CD4-positive, alpha-beta T cell treated with Interleukin-6 at 100 ng/mL for 8 hours (primary cell): ENCODE measurements at places on chromosomes 3 and 15.
A peak's percentile ranks its signal among the peaks of the same experiment; 100 is the strongest.

GRCh38 chr15:49174902-49175301 lies 4.9 kb downstream of the GALK2 start:
- DNase-seq: no peak

DNA sequence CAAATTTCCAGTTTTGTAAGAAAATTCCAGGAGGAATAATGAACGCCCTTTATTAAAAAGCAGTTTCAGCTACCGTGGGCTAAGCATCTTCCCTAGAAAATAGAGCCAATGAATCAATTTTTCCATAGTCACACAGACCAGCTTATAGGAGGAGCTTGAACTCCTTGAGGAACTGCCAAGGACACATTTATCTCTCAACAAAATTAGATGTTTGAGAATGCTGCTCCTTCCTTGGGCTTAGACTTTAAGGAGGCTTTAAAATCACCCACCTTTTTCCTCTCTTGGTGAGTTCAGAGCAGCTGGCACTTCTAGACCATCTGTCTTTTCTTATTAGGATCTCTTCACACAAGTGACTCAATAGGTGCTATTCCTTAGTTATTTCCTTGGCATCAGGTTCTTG lies 588.0 kb downstream of the SQOR start:
- no peak for DNase-seq

GRCh38 chr15:77346245-77347036 lies 73.5 kb downstream of the PEAK1 start:
- no peak for DNase-seq

DNA sequence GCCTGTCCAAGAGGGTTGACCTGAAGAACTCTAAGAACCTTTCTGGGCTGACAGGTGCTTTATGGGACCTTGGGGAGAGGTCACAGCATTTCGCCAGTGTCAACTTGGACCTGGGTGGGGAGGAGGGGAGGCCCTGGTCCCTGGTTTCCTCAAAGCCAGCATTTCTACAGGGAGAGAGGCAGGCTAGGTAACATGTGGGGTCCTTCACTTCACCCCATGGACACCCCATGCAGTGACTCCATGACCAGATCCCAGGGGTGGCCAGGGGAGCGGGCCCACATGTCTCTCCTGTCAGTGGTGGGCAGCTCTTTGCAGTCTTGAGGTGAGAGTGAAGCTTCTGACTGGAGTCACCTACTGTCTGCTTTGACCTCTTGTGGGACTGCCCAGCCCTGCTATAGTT lies 35.8 kb downstream of the GOLGA6L10 start:
- DNase-seq: no peak

- DNase-seq: peak; percentile 24
Observed at GRCh38 chr15:90564051-90564450, 34.3 kb downstream of the CRTC3 start.

GRCh38 chr3:21392526-21392925 lies 358.5 kb downstream of the ZNF385D start:
- DNase-seq: no peak

- no peak for DNase-seq
Observed at GRCh38 chr3:118963711-118964110, 70.9 kb downstream of the IGSF11 start.

DNA sequence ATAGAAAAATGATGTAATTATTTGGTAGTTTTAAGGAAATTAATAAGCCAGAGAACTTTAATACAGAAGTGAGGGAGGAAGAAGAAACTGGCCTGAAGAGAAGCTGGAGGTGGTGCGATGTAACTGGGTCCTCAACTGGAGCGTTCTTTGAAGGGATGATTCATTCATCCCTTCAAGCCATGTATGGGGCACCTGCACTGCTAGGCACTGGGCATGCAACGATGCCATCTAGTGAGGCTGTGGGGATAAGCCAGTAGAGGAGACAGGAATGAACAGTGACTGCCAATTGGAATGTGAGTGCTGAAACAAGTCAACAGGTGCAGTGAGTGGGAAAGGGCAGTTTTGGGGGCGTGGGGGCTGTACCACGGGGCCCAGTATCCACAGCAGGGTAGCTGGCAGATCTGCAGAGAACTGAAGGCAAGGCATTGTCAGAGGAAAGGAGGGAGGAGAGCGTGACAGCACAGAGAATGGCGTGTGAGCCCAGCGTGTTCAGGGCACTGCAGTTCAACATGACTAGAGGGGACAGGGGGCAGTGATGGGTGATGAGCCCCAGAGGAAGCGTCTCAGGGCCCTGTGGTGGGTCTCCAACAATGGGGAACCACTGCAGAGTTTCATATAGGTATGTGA lies 3.8 kb upstream of the KIF23 start:
- no peak for DNase-seq

DNA sequence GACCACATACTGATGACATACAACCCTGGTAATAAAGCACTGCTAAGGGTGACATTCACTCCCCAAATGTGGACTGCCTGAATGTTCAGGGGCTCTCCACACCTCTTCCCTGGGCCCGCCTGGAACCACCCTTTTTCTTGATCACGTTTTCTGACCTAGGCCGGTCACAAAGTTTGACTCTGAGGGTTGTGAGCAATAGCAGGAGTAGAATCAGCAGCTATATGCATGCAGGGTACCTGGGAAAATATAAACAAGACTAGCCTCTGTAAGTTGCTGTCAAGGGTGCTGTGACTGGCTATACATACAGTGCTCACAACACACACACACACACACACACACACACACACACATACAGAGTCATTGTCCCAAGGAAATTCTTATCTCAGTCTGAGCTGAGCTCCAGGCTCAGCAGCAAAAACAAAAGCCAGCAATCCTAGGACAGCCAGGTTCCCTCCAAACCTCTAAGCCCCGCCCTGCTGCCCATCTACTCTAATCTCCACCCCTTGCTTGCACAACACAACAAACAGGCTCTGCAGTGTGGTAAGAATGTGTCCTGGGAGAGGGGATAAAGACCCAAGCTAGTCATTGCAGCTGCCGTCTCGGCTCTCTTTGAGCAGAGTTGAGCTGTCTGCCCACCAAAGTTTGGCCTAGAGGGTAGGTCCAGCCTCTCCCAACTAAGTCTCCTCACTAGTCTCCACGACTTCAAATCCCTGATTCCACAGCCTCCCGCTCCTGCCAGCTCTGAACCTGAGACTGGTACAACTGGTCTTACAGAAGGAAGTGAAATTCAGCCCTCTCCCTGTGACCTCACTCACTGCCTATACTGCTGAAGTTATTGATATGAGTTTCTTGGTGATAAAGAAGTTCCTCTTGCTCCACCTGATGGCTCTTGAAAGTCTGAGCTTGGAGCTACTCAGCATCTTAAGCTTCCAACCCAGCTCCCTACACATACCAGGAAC lies 2.2 kb downstream of the BMF start:
- DNase-seq: no peak

DNA sequence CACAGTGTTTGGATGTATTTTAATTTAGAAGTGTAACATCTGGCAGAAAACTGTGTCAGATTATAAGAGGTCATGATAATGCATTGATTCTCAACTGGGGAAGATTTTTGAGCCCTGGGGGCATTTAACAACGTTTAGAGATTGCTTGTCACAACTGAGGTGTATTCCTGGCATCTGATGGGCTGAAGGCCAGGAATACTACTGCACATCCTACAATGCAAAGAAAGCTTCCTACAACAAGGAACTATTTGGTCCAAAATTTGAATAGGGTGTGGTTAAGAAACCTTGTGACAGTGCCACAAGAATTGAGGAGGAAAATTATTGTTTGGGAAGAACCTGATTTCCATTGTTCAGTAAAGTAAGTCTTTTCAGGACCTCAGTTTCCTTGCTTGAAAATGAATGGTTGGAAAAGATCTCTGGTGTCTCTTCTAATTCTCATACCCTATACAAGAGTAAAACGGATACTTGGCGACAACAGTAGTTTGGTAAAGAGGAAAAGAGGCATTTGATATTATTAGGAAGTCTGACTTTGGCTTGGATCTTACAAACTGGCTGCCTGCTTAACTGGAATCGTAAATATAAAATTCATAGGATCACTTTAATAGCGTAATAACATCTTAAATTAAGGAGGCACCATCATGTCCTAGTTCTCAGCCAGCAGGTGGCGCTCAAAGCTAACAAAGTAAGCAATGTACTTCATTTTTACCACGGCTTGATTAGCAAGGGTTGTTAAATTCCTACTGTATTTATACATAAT lies 4.3 kb downstream of the DAZL start:
- DNase-seq: peak; percentile 79

DNA sequence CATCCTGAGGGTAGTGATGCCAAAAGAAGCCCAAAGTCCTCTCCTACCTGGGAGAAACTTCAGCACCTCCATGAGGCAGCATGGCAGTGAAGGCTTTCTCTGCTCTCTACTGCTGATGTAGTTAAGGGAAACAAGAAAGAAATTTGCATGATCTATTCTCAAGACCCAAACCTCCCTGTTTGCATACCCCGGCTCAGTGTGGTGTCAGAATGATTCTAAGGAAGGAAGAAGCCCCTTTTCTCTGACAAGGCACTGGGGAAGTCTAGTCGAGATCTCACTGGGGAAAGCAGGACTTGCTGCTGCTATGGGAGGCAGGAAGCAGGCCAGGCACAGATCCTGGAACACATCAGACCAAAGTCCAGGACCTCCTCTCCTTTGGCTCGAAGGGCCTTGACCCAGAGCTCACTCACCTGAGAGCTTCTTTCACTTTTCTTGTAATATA lies 89.4 kb upstream of the ICE2 start:
- no peak for DNase-seq

DNA sequence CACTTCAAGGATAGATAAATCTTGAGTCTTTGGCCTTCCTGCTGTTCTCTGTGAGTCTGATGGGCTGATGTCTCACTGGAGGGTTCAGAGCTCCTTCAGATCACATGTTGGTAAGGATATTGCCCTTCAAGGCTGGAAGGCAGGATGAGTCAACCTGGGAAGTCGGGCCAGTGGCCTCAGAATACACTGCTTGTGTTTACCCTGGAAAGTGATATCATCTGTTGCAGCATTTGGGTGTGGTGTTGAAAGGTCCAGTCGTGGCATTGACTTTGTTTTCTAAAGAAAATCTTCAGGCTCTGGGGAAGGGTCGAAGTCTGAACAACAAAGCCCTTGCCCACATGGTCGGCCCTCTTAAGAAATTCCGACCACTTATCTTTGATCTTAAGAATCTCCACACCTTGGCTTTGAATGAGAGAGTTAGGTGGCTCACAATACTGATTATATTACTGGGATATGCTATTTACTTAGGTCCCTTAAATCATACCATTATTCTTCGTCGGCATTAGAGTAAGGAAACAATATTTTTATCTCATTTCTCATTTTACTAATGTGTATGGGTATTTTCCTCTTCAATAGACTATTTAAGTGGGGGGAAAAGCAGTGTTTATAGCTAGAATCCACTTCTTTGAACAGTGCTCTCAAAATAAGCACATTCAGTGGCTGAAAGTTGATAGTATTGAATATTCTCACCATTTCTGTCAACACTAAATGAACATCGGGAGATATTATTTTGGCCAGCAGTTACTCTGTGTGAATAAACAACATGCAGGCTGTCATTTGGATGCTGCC lies 303.9 kb upstream of the RASGRP1 start:
- DNase-seq: no peak

DNA sequence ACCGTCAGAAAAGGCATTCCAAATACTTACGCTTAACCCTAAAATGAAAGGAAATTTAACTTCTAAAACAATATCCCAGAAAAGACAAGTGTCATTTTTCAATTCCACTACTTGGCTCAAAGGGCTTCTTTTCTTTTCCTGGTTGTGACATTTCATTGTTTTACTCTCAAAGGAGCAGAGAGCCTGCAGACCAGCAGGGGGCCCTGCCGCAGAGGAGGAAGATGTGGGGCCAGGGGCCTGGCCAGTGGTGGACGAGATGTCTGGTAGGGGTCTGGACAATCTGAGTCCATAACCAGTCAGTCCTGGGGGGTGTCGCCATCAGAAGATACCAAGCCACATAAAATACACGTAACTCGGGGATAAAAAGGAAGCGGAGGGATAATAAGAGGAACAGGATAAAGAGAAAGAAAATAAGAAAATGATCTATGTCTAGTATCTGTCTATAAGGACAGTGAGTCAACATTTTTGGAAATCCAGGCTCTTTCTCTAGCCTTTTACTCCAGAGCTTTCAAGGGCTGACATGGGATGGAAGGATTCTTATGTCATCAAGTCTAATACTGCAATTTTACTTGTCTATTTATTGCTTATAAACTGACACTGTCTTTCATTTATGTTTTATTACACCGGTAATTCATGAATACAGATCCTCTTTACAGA lies 54.2 kb upstream of the ARHGEF3 start:
- DNase-seq: no peak

- no peak for DNase-seq
Observed at GRCh38 chr3:17154941-17155340, 270.2 kb downstream of the PLCL2 start.

DNA sequence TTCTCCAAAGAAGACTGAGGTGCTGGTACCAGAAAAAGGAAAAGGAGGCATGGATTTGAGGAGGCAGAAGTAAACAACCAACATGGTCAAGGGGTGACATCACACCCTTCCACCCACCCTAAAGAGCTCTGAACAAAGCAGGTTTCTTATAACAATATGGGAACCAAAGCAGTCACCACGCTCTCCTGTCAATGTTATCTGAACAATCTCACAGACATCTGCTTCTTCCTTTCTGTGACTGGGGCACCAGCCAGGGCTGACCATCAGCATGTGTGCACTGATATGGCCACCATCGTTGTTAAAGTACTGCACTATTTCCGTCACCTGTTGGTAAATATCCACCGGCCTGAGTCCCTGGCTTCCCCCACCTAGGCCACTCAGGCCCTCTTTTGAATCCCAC lies 252.9 kb downstream of the SHQ1 start:
- DNase-seq: no peak

- no peak for DNase-seq
Observed at GRCh38 chr15:73681063-73681462, 3.1 kb upstream of the CD276 start.

DNA sequence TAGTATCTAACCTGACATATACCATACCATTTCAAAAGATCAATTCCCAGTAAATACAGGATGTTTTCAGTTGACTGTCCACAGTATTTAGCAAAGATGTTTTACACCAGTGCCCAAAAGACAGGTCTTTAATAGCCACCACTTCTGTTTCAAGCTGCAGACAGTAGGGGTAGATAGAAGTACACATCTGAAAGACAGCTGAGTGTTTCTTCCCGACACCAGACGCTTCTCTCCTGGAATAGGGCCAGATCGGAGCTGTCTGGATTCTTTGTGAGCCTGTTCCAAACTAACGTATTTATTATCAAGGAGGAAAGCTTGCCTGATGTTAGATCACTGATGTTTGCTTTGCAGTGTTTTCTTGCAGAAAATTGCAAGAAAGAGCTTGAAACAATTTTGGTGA lies 136.1 kb upstream of the RBMS3 start:
- DNase-seq: no peak

DNA sequence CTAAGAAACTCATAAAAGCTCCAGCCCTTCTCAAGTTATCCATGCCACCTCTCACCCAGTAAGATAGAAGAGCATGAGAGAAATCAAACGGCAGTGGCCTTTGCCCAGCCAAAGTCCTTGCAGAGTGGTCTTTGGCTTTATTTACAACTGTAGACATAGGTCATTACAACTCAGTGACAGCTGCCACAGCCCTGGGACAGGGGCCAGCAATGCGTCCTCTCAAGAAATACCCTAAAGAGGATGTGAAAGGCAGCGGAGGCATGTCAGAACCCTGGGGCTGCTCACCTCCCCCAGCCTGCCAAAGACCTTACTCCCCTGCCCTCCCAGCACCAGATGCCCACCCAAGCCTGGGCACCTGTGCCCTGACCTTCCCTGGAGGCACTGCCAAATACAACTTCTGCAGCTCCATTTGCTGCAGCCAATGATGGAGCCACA lies 6.3 kb downstream of the ACAA1 start:
- no peak for DNase-seq

GRCh38 chr3:64352639-64352992 lies 127.3 kb upstream of the PRICKLE2 start:
- no peak for DNase-seq
